ENCODE measurements at places on chromosomes 6 and 20.

DNA sequence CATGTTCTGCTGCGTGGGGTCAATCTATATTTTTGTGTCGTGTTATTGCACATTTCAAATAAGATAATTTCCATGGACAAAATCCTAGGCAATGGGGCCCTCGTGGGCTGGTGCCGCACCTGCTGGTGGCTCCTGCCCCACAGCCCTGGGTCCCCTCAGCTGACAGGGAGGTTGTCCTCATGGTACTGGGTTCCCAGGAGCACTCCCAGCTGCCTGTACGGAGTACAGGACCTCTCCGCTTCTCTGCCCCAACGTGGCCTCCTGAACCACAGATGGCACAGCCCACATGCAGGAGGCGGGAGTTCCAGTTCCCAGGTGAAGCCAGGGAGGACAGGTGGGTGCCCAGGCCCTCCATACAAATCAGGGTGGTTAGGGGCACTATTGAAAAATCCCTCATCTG lies 243.5 kb downstream of the SMOC2 start:
- DNase-seq, result no peak

GRCh38 chr6:33904050-33904746 lies 100.4 kb upstream of the MLN start:
- DNase-seq, result peak; percentile 27

- no peak for DNase-seq
Observed at GRCh38 chr6:129181001-129181400, 298.1 kb downstream of the LAMA2 start.

GRCh38 chr6:111713236-111713635 lies 107.6 kb upstream of the TRAF3IP2 start:
- no peak for DNase-seq

GRCh38 chr6:168273441-168274036 lies 46.0 kb downstream of the DACT2 start:
- DNase-seq, result no peak

GRCh38 chr6:81838724-81839426 lies 86.4 kb upstream of the TENT5A start:
- DNase-seq, result no peak

DNA sequence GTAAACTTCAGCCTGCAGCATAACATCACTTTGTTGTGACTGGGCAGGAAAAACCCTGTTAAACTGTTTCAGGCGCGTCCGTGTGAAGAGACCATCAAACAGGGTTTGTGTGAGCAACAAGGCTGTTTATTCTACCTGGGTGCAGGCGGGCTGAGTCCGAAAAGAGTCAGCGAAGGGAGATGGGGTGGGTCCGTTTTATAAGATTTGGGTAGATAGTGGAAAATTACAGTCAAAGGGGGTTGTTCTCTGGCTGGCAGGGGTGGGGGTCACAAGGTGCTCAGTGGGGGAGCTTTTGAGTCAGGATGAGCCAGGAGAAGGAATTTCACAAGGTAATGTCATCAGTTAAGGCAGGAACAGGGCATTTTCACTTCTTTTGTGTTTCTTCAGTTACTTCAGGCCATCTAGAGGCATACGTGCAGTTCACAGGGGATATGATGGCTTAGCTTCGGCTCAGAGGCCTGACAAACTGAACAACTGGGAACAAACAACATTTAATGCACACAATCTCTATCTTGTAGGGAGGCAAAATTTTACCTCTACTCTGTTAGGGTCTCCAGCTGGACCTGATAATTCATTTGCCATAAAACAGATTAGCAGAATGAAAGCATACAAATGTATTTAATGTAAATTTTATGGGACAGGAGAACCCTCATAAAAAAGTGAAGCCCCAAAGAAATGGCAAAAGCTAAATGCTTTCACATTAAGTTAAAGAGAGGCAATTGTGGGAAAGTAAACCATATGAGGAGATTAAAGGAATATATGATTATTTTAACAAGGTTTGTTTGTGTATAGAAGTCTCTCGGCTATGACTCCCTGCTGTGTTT lies 58.3 kb upstream of the HFE start:
- no peak for DNase-seq
